ENCODE measurements at places on chromosomes 12 and 14. TPM values are rescaled to one million over a fixed set of nuclear protein-coding genes. Genes with fewer than 3 reads are reported as not detected.

Gene SIX6
- polyA plus RNA-seq = not detected

DNA sequence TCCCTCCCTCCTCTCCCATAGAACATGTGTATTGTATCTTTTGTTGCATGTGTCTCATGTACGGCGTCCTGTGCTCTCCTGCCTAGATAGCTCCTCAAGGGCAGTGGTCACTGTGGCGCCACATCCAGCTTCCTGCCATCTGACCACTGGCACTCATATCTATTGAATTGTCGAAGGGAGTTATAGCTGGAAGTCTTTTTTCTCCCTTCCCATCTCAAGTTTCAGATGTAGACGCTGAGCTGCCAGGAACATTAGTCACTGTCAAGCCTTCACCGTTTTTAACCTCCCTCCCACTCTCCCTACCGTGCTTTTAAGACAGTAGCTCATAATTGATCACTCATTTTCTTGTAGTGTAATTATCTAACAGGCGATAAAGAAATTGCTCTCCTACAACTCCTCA lies 33.0 kb downstream of the MTHFD1 start:
- DNase-seq = no peak

Gene MIPOL1
- 10.0 TPM for polyA plus RNA-seq

DNA sequence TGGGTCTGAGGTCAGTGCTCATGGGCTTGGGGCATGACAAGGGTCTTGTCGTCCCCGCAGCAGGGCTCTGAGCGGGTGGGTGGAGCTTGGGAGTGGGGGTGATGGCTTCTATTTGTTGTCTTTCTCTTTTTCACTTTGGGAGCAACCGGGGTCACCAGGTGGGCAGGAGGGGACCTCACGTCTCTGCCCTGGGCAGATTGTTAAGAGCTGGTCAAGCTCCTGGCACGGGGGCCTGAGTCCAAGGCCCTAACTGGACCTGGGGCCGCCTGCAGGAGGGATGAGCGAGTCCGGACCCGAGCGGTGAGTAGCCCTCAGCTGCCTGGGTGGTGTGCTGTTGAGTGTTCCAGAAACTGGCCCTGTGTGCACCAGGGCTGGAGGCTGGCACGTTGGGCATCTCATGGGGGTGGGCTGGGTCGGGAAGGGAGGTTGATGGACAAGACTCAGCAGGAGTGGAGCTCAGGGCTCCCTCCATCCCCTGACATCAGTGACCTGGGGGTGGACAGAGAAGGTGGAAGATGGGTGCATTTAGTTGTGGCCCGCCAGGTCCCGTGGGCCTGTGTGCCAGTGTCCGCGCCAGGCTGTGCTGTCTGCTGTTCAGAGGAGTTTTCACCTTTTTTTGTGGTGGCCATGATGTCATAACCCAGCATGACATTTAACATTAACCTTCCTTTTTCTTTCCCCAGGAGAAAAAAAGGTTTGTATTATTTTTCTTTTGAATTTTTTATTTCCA lies 27.5 kb downstream of the RTL1 start:
- no peak for DNase-seq

Gene LTBR
- 132 TPM for polyA plus RNA-seq

- no peak for DNase-seq
Observed at GRCh38 chr12:121170151-121170550, 37.5 kb downstream of the P2RX7 start.

DNA sequence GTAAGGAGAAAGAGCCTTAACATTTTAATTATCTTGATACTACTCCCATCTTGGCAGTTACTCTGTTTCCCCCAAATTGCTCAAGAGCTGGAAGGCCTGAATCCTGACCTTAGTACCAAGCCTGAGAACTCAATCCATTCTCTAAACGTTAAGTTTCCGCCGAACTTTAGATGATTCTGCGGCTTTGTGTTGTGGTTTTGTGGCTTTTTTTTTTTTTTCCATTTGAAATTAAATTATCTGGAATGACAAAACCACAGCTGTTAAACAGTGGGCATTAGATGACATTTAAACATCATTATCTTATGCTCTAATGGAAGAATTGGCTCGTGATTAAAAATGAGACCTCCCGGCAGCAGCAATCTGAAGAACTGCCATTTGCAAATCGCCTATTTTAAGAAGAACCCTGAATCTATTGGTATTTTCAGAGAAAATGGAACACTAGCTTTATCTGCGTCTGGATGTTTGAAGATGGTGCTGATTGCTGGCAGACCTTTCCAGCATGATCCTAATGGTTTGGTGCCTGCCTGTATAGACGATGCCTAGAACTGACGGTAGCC lies 38.4 kb downstream of the TMEM132C start:
- DNase-seq = no peak

DNA sequence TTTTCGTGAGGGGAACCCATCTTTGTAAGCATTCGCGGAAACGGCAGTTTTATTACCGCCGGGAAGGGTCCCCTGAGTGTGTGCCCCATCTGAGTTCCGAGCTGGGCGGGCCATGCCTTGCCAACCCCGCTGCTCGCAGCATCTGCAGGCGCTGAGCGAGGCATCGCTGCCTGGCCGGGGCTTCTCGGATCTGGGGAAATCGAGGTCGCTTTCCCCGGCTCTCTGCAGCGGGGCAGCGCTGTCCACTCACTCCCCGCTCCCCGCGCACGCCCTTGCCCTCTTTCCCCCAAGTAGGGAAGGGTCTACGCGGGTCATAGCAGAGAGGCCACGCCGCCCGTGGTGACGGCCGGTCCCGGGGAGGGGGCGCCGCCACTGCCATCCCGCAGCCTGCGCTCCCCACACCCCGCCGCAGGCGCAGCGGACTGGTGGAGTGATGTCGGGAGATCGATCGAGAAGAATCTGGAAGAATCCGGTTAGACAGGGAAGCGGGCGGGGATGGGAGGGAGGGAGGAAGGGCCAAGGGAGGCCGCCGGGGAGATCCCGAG lies 507 bp upstream of the FKBP4 start:
- DNase-seq = no peak

- no peak for DNase-seq
Observed at GRCh38 chr12:124229520-124229919, 65.4 kb upstream of the RFLNA start.

- DNase-seq = peak; percentile 67
Observed at GRCh38 chr14:65134651-65135579, 32.6 kb upstream of the MAX start.

DNA sequence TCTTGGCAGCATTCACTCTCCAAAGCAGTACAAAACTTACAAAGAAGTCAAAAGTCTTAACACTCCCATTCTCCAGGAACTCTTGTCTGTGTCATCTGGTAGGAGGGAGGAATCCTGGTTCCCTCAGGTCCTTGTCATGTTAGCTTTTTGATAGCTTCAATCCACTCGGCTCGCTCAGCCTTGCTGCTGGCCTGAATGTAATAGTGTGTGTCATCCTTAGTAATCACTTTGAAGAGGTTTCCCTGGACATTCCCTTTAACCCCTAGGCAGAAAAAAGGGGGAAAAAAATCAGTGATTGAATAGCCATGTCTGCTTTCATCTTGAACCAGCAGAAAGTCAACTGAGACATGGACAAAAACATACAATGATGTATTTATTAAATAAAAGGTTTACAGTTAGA lies 24.8 kb downstream of the PLEK2 start:
- no peak for DNase-seq

DNA sequence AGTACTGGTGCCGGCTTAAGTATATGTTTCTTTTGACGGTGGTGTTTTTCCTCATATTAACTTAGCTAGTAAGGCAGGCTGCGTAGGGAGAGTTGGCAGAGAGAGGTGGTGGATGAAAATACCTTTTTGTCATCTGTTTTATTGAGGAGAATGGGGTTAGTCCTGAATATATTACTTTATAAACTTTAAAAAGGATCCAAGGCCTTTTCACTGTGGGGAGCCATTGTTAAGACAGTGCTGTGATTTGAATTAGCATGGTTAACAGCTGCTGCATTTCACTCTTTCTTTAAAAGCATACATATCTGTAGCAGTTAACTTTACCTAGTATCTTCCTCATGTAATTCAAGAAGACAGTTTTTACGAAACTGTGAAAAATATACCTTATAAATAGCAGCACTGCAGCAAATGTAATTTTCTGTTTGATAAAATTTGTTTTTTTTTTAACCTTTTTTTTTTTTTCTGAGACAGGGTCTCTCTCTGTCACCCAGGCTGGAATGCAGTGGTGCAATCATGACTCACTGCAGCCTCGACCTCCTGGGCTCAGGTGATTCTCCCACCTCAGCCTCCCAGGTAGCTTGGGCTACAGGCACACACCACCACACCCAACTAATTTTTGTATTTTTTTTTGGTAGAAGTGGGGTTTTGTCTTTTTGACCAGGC lies 57.1 kb downstream of the AEBP2 start:
- DNase-seq = no peak

- no peak for DNase-seq
Observed at GRCh38 chr14:84209031-84209430, 1320.9 kb upstream of the FLRT2 start.

Data from large intestine (tissue), 12 donors.